ENCODE measurements at places on chromosomes 4 and X.

GRCh38 chrX:39063702-39064101 is 262.4 kb downstream of the MID1IP1 start:
- no peak for DNase-seq

DNA sequence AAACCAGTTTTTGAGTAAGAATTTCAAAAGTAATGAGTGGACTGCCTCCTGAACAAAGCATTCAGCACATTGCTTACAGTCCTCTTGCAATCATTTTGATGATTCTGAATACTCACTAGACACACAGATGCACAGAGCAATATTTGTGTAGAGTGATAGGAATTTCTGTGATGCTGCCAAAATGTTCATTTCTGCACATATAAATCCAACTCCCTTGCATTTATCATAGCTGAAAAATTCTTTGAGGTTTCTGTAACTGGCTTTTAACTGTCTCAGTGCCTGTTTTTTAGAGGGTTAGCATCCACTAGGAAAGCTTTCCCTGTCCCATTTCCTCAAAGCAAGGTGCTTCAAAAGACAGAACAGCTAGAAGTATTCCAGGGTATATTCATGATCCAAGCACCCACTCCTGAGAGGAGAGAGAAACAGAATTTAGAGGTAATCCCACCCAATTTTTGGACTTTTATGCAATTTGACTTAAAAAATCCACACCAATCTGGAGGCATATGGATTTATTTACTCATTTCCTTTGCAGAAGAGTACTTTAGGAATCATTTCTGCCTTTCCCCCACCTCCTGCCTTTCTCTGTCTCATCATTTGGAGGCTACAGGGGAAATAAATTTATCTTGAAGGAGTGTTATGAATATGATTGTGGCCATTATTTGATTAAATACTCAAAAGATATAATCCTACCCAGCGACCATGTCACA is 234.5 kb upstream of the SLIT2 start:
- no peak for DNase-seq

- DNase-seq: no peak
These were observed 13.6 kb upstream of the PDGFRA start for GRCh38 chr4:54215379-54216077.

DNA sequence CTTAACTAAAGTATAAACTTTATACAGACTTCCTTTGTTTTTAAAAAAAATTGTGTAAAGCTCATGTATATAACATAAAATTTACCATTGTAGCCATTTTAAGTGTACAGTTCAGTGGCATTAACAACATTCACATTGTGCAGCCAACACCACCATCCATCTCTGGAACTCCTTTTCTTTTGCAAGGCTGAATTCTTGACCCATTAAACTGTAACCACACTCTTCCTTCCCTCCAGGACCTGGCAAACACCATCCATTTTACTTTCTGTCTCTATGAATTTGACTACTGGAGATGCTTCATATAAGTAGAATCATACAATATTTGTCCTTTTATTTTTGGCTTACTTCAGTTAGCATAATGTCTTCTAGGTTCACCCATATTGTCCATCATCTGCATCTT is 104.7 kb downstream of the RASL11B start:
- DNase-seq: no peak

DNA sequence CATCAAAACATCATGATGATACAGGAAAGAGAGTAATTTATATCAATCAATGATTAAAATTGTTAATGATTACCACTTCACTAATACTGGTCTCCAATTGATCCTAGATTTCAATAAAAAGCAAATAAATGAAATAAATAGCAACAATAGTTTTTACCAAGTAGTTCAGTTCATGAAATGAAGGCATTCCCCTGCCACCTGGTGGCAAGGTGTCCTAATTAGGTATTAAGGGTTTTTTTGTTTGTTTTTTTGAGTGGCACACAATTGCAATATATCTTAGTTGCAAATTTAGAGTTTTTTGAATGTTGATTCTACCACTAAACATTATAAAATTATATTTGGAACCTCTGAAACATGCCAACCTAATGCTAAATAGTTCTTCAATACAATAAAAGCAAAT is 157.4 kb upstream of the PDE5A start:
- DNase-seq: no peak

- DNase-seq: peak; percentile 18
These were observed 531 bp upstream of the MANBA start for GRCh38 chr4:102761296-102761701.

- peak; percentile 33 for DNase-seq
These were observed 2.4 kb upstream of the MORF4L2 start for GRCh38 chrX:103688946-103689345.

- DNase-seq: no peak
These were observed 457.4 kb upstream of the PCDH10 start for GRCh38 chr4:132691668-132692067.

GRCh38 chrX:40248822-40249221 is 151.1 kb upstream of the BCOR start:
- no peak for DNase-seq

- no peak for DNase-seq
These were observed 246.9 kb upstream of the GPC4 start for GRCh38 chrX:133661962-133662839.

- no peak for DNase-seq
These were observed 725 bp upstream of the CXCL1 start for GRCh38 chr4:73868206-73869129.

DNA sequence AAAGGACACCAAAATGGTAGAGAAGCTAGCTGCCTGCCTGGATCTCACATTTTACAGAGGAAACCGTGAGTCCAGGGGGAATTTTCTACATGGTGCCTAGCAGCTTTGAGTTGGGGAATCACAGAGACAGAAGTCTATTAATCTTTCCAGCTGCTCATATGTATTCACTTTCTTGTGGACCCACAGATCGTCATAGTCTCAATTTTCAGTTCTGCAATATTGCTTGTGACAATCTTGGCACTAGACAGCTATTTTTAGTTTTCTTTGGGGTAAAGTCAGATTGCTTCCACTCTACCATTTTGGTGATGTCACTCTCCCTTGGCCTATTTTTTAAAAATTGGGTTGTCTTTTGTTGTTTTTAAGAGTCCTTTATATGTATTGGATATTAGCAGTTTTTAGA is 233.4 kb upstream of the STK26 start:
- DNase-seq: no peak

GRCh38 chr4:77804471-77804870 is 14.7 kb downstream of the CNOT6L start:
- DNase-seq: no peak

DNA sequence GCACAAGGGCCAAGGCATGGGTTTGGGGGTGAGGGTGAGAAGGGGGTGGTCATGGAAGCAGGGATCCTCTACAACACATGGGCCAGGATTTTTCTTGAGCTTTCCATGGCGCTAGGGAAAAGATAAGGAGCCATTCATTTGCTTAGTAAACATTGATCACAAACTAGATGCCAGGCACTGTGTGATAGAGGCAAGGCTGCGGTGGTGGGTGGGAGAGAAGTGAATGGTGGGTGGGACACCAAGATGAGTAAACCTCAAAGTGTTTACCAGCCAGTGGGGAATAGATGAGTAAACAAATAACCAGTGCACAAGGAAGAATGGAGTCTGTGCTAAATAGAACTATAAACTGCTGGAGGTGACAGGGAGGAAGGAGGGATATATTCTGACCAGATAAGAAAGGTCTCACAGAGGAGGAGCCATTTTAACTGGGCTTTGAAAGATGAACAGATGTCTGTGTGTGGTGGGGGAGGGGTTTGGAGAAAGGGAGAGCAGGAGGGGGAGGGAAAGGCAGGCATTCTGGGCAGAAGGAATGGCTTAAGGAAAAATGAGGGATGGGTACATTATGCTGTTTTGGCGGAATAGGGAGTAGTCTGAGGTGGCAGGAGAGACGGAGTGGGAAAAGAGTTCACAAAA is 48.0 kb upstream of the LAS1L start:
- no peak for DNase-seq

- no peak for DNase-seq
These were observed 30.9 kb downstream of the CXorf58 start for GRCh38 chrX:23938690-23939089.

DNA sequence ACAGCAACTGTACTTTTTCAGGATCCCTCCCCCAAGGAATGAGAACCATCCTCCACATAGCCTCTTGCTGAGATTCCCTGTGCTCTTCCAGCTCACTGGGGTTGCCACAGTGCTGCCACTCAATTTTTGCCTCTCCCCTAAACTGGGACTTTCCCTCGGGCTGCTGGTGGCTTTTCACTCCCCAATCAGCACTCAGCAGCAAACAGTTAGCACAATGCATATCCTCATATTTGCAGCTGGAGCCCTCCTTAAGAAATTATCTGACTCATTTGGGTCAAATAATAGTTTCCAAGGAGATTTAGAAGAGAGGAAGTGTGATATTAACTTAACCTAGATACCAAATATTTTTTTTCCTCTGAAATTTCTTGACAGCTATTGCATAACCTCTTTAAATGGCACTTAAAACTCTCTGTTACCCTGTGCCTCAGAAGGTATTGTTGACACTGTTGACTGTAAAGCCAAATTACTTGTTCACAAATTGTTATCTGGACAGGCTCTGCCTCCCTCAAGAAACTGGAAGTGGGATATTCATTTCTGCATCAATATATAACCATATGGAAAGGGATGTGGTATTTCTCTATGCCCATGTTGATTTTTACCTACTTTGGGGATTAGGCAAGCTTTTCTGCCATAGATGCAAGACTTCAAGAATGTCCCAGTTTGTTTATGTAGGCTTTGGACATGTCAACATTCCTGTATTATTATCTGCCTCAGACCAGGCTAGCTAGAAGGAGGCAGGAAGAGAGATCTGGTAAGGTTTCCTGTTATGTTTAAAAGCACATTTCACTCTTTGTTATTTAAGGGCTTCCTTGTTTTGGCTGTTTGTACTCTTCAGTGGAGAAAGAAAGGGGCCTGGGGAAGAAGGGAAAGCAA is 58.0 kb downstream of the SEPTIN11 start:
- peak; percentile 70 for DNase-seq

DNA sequence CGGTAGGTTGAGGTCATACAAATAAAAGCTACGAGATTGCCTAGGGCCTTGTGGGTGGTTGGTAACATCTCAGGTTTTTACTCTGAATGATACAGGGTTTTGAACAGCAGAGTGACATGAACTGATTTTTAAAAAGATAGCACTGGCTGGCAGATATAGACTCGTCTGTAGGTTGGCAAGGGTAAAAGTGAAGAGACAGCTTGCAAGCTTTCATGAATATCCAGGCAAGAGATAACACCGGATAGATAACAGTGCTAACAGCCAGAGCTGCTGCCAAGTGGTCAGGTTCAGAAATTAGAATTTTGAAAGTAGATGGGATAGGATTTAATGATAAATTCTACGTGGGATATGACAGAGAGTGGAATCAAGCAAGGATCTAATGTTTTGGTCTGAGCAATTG is 299.7 kb upstream of the AADAT start:
- no peak for DNase-seq

DNA sequence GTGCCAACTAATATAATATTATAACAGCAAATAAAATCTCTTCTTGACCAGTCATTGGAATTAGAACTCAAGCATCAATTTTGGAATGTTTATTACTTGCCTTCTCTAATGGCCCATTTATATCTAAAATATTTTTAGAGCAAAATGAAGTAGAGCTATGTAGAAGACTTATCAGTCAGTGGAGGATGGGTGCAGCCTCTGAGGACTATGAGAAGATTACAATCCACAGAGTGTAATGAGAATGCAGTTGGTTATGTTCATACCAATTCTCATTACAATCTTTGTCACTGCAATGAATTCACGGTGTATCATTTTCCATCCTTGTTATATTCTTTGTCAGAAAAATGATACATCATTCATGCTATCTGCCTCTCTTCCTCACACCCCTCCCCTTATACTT is 878.1 kb downstream of the CENPC start:
- DNase-seq: no peak

DNA sequence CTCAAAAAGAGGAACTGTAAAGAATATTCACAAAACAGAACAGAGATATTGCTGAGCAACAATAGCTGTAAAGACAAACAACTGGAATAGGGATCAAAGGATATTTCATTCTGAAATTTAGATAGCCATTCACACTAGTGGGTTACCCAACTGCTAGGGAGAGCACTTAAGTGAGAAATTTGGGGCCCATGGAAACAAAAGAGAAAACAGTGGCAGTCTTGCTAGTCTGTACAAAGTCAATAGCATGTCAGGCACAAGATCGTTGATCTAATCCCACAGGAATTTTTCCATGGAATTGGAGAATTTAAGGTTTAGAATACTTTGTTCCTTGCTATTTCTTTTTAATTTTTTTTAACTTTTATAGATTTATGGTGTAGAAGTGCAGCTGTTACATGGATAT is 467.0 kb downstream of the PCDH18 start:
- DNase-seq: no peak

- DNase-seq: no peak
These were observed 1709.0 kb downstream of the PCDH7 start for GRCh38 chr4:32429151-32429550.

DNA sequence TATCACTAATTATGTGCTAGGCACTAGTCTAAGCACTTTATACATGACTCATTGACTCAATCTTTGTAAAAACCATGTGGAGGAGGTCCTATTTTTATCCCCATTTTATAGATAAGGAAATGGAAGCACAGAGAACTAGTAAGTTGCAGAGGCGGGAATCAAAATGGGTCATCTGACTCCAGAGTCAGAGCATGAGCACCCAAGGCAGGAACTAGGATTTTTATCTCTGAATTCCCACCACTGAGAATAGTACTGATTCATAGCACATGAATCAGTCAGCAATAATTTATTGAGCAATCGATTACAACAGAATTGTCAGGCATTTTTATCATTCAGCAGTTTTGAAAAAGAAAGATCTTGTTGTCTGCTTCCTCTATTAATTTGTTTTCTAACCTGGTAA is 19.3 kb downstream of the SCARB2 start:
- DNase-seq: no peak

GRCh38 chr4:96833831-96834230 is 993.9 kb downstream of the PDHA2 start:
- DNase-seq: no peak

GRCh38 chr4:26144526-26145155 is 176.2 kb upstream of the RBPJ start:
- no peak for DNase-seq

DNA sequence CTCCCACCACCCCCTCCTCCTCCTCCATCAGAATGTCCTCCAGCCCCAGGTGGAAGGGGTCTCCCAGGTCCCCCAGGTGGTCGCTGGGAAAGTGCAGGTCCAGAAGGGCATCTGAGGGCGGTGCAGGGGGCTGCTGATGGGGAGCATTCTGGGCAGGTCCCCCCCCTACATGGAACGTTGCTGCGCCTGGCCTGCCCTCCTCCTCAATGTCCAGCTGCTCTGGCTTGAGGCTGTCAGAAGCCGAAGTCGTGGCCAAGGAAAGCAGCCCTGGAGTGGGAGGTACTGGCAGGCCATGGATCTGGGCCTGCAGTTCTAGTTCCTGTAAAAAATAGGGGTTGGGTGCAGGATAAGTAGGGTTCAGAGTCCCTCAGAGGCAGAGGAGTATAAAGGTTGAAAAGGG is 12.9 kb downstream of the TFE3 start:
- no peak for DNase-seq

DNA sequence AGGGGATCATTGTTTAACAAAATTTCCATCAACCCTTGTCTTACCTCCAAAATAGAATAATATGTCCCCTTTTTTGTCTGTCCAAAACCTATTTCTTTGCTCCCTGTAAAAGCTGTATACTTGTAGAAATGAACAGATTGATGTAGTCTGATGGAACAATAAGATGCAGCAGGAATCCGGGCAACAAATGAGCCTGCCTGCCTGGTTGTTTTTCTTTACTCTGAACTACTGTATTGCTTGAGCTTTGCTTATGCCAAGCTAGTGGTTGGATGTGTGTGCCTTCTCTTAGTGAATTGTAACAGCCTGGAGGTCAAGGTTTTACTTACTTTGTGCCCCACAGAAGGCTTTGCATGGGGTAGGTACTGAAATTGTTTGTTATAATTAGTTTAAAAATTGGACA is 116.2 kb upstream of the TLL1 start:
- no peak for DNase-seq

Data from CD4-positive, alpha-beta T cell treated with Interleukin-2 at 100 ng/mL for 4 hours (primary cell).